A673 (cell line): ENCODE measurements at places on chromosomes 1 and 21.

DNA sequence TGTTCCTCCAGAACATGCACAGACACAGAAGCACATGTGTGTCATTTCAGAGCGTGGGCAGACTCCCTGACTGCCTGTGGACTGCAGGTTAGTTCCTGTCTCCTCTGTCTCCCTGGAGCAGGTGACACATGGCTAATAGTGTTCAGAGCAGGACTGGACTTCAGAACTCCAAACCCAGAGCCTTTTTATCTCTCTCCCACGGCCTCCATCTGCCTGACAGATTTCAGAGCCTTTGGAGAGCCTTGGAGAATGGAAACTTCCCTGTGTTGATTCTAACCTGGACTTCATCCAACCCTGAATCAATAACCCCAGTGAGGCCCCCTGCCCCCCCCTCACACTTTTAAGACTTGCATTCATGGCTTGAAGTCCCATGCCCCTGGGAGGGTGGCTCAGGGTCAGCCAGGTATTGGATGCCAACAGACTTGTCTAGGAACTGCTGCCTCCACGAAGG, 44.4 kb downstream of the C1orf198 start:
- H3K27me3 ChIP-seq, result no peaks in the 10 kb centered on the region
- no peaks in the 10 kb centered on the region for H3K36me3 ChIP-seq
- no peak for DNase-seq
- no peaks in the 10 kb centered on the region for H3K4me1 ChIP-seq
- no peak overlapping the region for H3K27ac ChIP-seq

- H3K4me3 ChIP-seq, result no peak overlapping the region
- H3K27me3 ChIP-seq, result peaks cover 30% of the 10 kb centered on the region
- no peak overlapping the region for H3K27ac ChIP-seq
- H3K4me1 ChIP-seq, result no peaks in the 10 kb centered on the region
- DNase-seq, result no peak
- H3K36me3 ChIP-seq, result no peaks in the 10 kb centered on the region
These were observed 216.7 kb upstream of the ZC3H12A start for GRCh38 chr1:37257646-37258045.

DNA sequence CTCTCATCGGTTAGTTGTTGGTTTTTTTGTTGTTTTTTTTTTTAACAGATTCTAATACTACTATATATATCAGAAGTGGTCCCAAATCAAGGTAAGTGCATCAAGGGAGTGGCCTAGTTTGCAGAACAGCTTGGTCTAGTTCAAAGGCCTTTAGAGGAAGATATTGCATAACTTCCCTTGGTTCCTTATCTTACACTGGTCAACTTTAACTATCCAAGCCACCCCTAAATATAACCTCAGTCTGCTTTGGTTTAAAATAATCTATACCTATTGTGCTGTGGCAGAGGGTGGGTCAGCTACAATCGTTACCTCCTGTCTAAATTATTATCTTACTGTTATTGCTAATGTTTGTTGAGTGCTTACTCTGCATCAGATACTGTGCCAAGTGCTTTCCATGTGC, 6.9 kb downstream of the S100A12 start:
- DNase-seq, result no peak
- no peak overlapping the region for H3K27ac ChIP-seq
- H3K4me3 ChIP-seq, result no peak overlapping the region
- peaks cover 50% of the 10 kb centered on the region for H3K27me3 ChIP-seq
- H3K4me1 ChIP-seq, result no peaks in the 10 kb centered on the region
- H3K36me3 ChIP-seq, result no peaks in the 10 kb centered on the region

DNA sequence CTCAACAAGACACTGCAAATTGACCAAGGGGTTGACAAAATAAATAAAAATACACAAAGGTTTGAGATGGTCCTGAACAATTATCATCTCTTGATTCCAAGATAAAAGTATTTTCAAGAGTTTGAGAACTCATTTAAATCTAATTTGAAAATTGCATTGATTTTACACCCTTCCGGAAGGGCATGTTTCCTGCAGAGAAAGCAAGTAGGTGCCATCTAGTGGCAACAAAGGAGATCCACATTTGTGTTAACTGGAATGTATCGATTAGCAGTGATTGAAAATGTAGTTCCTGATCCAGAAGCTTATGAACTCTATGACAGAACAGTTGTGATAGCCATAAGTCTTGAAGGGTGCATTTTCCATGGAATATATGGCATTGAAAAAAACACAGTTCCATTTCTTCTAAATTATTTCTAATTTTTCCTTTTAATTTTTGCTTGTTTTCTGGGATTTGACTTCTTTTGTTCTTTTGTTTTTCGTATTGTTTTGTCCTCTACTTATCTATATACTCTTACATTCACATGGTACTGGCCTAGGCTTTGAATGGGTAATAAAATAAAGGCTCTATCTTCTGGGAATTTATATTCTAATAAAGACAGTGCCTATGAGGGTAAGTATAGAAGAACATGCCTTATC, 143.7 kb downstream of the DNM3 start:
- H3K27me3 ChIP-seq, result no peaks in the 10 kb centered on the region
- no peaks in the 10 kb centered on the region for H3K4me1 ChIP-seq
- DNase-seq, result peak; percentile 60
- H3K27ac ChIP-seq, result no peak overlapping the region
- H3K36me3 ChIP-seq, result no peaks in the 10 kb centered on the region
- H3K4me3 ChIP-seq, result no peak overlapping the region

- H3K27ac ChIP-seq, result no peak overlapping the region
- no peaks in the 10 kb centered on the region for H3K4me1 ChIP-seq
- no peak for DNase-seq
- no peaks in the 10 kb centered on the region for H3K36me3 ChIP-seq
These were observed 378.5 kb downstream of the SMYD3 start for GRCh38 chr1:246128494-246129069.

DNA sequence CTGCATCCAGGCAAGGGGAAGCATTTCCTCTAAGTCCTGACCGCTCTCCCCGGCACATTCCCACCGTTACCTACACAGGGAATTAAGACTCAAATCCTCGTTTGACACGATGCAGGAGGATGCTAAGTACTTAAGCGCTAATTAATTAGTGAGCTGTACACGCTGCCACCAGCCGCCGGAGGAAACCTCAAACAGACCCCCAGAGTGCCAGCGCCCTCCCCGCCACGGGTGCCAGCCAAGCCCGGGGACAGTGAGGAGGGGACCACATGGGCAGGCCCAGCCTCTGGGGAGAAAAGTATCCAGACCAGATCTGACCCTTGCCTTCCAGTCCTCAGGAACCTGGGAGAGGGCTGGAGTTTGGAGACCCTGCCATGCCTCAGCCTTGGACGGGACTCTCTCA, 17.4 kb upstream of the CASZ1 start:
- no peaks in the 10 kb centered on the region for H3K4me1 ChIP-seq
- H3K27ac ChIP-seq, result no peak overlapping the region
- H3K27me3 ChIP-seq, result no peaks in the 10 kb centered on the region
- no peak overlapping the region for H3K4me3 ChIP-seq
- no peak for DNase-seq

DNA sequence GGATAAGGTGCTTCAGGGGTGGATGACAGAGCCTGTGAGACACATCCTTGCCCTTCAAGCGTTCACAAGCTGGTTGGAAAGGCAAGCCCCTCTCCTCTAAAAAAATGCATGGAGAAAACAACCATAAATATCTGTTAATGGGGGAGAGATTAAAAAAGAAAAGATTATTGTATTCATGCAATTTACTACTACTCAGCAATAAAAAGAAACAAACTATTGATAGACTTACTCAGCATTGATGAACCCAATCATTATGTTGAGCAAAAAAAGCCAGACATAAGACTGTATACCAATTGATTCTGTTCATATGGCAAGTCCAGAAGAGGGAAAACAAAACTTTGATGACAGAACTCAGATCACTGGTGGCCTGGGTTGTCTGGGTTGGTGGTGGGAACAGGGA, 138.7 kb upstream of the IRF2BP2 start:
- H3K4me1 ChIP-seq, result peaks cover 9% of the 10 kb centered on the region
- no peak overlapping the region for H3K27ac ChIP-seq
- H3K36me3 ChIP-seq, result no peaks in the 10 kb centered on the region
